Activated T-helper 1 cell treated with Interleukin-2 at 50 U/mL for 16 hours (primary cell): ENCODE measurements at places on chromosomes 7 and 10.
A peak's percentile ranks its signal among the peaks of the same experiment; 100 is the strongest.

DNA sequence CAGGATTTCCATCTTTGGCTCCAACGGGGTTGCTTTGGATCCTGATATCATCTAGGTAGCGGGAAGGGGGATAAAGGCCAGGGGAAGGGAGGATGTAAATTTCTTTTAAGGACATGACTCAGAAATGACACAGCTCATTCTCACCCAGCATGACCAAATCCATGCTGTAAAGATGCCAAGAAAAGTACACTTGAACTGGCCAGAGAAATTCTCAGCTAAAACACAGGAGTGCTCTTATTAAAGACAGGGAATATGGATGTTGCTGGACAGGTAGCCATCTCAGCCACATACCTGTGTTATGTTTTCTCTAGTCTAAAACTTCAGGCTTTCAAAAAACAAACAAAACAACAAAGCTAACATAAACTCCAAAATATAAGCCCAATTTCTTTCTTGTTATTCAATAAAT lies 68.3 kb downstream of the NAMPT start:
- DNase-seq = no peak

GRCh38 chr7:99142727-99143520 lies 984 bp downstream of the SMURF1 start:
- peak; percentile 76 for DNase-seq

- no peak for DNase-seq
Observed at GRCh38 chr7:66464059-66464458, 164.6 kb upstream of the KCTD7 start.

GRCh38 chr10:78657163-78657861 lies 411.5 kb upstream of the ZMIZ1 start:
- DNase-seq = peak; percentile 21

DNA sequence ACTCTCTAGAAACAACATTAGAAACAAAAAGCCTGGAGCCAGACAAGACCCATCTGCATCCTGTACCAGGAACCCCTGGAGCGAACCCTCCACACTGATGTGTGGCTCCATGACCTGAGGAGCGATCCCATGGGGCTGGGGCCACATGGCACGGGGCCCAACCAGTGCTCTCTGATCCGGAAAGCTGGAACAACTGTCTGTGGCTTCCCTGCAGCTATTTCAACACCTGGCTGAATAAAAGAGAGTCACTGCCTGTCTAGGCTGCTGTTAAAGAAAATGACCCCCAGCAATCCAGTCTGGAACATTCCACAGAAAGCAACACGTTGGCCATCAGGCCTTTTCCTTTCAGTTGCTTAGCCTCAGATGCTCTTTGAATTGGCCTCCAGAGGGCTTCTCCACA lies 20.9 kb downstream of the UROS start:
- no peak for DNase-seq
